ENCODE measurements at places on chromosomes 5 and 9.

DNA sequence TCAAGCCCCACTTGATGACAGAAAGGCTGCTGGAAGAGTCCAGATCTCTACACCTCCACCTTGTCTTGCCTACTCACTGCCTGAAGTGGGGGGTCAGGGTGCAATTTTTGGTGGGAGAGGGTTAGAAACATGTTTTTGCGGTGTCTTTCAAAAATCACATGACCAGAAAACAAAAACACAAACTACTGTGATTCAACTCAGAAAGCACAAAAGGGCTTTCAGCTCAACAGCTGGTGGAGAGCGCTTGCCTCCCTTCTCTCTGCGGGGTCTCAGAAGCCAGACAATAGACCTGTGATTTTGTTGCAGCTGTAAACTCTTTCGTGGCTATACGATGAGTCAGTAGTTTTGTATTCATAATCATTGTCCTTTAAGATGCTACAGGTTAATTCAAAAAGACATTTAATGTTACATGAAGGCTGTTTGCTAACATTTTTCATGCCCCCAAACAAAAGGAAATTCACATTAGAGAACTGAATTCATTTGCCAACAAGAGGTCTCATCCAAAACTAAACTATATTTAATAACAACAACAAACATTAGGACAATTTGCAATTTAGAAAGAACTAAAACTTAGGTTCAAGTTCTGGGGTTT is 172.6 kb upstream of the RAI14 start:
- DNase-seq: no peak

- DNase-seq: no peak
These were observed 263.5 kb downstream of the YTHDC2 start for GRCh38 chr5:113776832-113777525.

GRCh38 chr5:37876943-37877342 is 37.1 kb upstream of the GDNF start:
- no peak for DNase-seq

GRCh38 chr5:151239237-151239861 is 13.6 kb upstream of the GM2A start:
- peak; percentile 55 for DNase-seq

DNA sequence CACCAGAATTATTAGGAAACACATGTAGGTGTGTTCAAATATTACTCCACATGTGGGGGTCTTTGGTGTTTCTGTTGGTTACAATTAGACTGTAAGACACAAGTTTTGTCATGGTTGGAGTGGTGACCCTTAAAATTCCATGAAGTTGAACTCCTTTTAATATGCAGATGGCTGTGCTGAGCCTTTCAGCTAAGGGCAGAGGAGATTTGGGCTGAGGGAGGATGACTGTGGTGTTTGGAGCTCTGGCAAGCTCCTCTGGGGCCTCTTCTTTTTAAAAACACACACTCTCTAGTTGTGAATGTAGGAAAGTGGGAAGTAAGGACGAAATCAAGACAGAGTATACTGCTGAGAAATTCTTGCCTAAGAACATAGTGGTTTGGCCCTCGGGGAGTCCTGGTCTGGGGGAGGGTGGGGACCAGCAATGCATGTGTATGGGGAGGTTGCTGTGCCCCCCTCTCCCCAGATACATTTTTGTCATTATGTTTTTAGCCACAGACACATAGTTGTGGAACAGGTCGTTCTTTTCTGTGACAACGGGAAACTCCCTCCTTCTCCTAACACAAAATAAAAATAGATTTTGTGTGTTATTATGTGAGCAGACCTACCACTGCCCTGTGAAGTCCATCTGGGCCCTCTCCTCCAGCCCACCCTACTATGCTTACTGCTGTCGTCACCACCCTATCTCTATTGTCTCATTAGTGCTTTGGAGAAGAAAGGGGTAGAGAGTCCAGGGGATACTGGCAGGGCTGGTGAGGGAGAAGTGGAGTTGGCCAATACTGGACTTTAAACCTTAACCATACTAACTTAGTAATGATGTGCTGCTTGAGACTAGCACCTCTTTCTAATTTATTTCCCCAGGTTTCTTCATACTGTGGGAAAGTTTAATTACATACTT is 10.0 kb downstream of the SMARCA2 start:
- no peak for DNase-seq

GRCh38 chr9:89598926-89599325 is 5.9 kb upstream of the GADD45G start:
- DNase-seq: no peak

DNA sequence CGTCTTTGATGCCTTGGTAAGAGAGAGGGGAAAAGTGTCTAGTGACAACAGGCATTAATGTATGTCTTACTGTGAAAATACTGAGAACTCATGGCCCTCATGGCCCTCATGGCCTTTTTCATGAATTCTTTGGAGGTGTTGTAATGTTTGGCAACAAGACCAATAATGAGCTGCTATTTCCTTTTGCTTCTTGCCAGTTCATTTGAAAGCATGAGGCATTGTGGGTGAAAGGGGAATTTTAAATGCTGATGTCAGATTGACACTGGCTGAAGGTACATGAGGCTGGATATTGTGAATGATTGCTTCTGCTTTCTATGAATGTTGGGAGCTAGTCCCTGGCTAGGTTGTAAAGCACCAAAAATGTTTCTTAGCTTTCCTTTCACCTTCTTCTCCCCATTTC is 79.2 kb downstream of the DOCK2 start:
- peak; percentile 44 for DNase-seq

GRCh38 chr9:104903609-104904008 is 24.3 kb downstream of the ABCA1 start:
- DNase-seq: peak; percentile 57
